ENCODE measurements at places on chromosomes 11 and 22. TPM values are rescaled to one million over a fixed set of nuclear protein-coding genes. Genes with fewer than 3 reads are reported as not detected.

PLEKHA7 gene
- 0.31 TPM for total RNA-seq

LSP1 gene
- total RNA-seq = 18.2 TPM

SLCO2B1 gene
- total RNA-seq = 0.06 TPM

ANO3 gene
- 5.4 TPM for total RNA-seq

OR8G5 gene
- total RNA-seq = not detected

NELL1 gene
- total RNA-seq = not detected

RASSF10 gene
- not detected for total RNA-seq
